Stimulated activated naive CD4-positive, alpha-beta T cell treated with Interleukin-2 at 50 U/mL for 16 hours (primary cell): ENCODE measurements at places on chromosomes 3 and 15.

- DNase-seq: no peak
Measured at GRCh38 chr3:183782576-183783276, 42.7 kb downstream of the MAP6D1 start.

DNA sequence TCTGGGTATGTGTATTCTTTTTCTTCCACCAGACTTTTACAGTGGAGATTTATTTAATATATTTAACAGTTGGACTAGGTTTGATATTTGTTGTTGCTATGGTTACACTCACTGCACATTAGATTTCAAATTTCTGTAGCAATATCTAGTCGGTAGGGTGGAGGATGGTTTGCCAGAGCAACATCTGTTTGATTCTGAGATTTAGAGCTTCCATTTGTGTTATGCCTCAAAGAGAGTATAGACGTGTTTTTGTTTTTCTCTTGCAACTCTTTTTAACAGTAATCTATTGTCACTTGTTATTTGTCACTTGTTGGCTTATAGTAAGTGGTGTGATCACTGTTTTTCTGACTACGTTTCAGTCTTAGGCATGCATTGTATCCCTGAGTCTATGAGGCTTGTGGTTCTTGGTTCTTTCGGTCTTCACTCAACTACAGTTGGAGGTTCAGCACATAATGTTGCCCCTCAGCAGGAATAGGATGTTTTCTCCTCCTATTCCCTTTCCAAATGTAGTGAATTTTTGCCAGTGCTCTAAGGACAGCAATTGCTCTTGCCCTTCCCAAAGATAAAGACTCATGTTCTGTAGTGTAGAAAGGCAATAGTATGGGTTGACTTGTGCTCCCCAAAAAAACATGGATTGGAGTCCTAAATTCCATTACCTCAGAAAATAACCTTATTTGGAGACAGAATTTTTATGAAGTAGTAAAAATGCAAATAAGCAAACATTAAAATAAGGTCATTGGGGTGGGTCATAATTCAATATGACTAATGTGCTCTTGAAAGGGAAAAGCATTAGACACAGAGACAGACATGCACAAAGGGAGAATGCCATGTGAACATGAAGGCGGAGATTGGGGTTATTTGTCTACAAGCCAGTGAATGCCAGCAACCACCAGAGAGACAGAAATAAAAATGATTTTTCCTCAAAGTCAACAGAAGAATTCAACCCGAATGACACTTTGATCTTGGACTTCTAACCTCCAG lies 692.1 kb downstream of the DIPK2A start:
- DNase-seq: no peak

DNA sequence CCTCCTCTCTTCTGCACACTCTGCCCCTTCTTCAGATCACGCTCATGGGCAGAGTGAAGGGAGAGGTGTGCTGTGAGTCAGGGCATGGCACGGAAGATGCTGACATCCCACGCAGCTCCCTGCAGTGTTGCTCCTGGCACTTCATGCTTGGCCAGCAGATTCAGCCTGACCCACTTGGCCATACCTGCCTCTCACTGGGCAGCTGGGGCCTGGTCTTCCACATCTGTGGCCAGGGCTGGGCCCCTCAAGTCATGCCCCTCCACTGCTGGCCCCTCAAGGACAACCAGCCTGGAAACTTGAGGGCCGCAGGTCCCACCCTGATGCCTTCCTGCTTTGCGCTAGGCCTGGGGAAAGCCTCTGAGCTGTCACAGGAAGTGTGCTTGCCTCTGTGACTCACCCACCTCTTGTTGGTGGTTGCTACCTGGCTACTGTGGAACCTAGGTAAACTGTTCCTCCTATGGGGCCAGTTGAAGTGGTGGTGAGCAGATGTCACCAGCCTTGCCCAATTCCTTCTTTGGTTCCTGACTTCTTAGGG lies 48.7 kb downstream of the BSN start:
- DNase-seq: peak; percentile 45

- no peak for DNase-seq
Measured at GRCh38 chr3:39407773-39408492, 1.4 kb downstream of the RPSA start.

DNA sequence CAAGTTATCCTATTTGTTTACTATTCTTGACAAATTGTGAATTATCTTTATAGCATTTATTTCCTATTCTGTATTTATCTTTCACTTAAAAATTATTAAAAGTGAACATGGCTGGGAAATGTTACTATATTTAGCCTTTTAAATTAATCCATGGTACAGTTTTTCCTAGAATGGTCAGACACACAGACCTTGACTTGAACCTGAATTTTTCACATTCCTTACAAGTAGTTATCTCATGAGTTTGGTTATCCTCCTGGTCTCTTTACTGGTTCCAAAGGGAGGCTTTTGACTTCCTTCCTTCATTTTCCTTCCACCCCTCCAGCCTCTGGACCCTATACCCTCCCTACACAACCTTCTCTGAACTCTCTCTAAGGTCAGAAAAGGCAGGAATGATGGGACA lies 280.6 kb downstream of the SATB1 start:
- DNase-seq: no peak

- no peak for DNase-seq
Measured at GRCh38 chr15:50884540-50884939, 23.9 kb upstream of the AP4E1 start.

DNA sequence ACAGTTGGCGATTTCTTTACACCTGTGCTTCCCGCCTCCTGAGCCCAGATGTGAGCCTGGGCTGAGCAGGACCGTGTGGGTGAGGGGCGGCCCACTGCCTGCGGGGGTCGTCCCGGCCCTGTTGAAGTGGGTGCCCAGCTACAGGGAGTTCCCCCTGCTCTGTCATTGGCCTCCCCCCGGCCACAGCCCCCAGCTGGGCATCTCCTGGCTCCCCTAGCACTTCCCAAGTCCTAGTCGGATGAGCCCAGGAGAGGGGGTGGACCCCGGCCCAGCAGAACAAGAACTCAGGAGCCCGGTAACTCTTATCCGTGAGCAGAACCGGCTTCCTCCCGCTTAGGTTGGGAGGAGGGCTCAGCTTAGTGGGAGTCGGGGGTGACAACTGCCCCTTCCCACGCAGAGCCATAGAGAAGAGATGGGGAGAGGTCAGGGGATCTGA lies 757 bp downstream of the PAQR5 start:
- no peak for DNase-seq

DNA sequence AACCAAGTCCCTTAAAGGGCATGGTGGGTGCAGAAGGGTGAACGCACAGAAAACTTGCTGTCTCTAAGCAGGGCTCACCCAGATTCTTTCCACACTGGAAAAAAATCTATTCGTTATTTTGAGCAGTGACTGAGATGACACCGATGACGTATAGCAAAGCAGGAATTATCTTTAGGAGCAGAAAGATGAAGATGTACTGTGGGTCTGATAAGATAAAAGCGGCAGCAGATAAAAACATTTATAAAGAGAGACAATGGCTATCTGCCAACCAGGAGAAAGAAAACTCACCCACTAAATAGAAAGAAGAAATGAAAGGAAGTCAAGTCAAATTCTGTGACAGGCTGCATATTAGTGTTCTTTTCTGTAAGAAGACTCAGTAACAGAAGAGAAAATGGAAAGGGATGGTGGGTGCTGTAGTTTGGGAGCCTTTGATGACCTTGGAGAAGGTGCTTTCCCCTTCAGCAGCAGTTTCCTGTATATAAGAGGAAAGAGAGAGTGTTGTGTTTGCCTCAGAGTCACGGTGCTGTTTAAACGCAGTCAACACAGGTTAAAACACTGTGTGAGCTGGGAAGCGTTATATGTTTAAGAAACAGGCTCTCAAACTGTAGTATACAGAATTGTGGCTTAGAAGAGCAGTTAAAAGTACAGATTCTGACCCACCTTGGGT lies 111.6 kb downstream of the AQP9 start:
- no peak for DNase-seq

DNA sequence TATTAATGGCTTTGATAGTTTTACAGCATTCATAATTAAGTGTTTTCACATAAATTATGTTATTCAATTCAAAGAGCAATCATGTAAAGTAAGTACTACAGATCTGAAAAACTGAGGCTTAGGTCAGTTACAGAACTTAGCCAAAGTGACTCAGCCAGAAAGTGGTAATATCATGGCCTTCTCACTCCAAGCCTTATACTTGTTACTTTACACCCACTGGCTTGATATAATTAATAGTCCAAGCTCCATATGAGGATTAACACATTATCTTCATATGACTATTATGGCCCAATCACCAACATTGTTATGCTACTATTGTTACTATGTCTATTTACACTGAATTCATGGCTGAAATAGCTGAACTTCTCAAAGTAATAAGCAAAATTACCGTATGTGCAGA lies 50.7 kb downstream of the TIGIT start:
- DNase-seq: no peak

DNA sequence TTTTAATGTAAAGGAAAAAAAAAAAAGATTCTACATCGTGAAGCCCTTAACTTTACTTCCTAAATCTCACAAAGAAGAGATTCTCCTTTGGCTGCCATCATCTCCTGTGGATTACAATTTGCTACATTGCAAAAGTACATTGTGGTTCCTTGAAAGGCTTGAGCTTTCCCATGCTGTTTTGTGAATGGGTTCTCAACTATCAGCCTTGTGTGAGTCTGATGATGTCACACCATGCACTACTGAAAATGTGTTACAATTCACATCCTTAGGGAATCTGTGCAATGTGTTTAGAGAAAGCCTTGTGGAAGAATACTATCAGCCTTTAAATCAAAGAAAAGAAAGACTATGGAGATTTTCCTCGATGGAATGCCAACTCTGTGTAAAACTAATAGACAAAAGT lies 510.0 kb upstream of the ALCAM start:
- no peak for DNase-seq

DNA sequence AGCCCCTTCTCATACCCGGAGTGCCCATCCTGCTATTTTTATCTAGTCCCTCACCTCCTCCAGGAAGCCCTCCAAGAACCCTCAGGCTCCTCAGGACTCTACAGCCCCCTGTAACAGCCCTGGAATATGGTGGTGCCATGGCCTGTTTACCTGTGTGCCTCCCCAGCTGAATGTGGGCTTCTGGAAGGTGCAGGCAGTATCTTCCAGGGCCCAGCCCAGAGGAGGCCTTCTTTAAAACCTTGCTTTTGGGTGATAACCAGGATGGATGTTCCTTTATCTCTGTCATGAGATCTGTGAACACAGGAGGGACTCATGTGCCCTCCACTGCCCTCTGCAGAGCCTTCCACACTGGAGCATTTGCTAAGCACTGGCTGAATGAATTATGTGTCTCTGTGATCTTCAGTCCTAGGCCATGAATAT lies 36.7 kb upstream of the MRPS22 start:
- no peak for DNase-seq

- DNase-seq: no peak
Measured at GRCh38 chr3:132088291-132088690, 53.5 kb upstream of the CPNE4 start.

DNA sequence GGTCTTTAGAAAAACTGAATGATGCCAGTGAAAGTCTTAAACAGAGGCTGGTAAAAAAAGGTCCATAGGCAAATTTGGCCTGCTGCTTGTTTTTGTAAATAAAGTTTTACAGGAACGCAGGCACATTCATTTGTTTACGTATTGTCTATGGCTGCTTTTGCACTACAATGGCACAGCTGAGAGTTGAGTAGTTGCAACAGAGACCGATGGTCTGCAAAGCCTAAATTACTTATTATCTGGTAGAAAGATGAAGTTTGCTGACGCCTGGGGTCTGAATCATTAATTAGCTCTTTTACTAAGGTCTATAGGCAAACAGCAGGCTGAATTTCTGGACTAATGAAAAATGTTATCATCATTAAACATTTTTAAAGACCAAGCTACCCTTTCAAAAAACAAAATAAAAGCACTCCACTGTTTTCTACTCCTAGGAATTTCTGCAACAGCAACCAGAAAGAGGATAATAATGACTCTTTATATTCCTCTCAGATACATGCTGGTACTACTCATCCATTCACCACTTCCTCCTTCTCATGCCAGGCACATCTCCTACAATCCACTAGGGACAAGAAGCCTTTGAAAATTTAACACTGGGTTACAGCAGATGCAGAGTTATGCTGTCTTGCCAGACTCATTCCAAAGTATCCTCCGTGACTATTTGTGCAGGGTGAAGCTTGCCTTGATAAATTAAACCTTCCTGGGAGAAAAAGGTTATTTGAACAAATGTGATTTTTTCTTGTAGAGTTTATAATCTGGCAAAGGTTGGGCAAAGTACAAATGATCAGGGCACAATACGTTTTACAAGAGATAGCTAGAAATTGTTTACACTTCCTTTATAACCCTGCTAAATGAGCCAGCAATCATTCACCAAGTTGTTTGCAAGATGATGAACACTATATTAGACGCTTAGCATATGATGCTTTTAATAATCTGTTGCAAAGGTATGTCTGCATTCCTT lies 6.0 kb downstream of the GATM start:
- no peak for DNase-seq

DNA sequence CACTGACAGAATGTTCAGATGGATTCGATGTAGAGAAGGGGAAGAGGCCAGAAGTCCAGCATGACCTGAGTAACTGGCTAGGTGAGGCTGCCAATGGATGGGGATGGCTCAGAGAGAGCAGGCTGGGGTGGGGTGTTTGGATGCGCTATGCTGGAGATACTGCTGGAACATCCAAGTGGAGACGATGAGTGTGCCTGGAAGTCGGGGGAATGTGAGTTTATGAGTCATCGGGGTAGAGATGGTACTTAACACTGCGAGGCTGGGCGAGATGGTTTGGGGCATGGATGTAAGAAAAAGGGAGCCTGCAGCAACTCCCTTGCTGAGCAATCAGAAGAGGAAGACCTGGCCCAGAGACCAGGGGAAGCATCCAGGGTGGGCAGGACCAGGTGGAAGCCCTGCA lies 180.7 kb downstream of the SLCO3A1 start:
- no peak for DNase-seq

- no peak for DNase-seq
Measured at GRCh38 chr3:27623085-27623753, 98.9 kb downstream of the EOMES start.

- DNase-seq: no peak
Measured at GRCh38 chr15:72397796-72398588, at the start of gene TMEM202. TMEM202 (plus strand) TSS chr15:72398305; CDS start chr15:72398327, 22 bp downstream.

DNA sequence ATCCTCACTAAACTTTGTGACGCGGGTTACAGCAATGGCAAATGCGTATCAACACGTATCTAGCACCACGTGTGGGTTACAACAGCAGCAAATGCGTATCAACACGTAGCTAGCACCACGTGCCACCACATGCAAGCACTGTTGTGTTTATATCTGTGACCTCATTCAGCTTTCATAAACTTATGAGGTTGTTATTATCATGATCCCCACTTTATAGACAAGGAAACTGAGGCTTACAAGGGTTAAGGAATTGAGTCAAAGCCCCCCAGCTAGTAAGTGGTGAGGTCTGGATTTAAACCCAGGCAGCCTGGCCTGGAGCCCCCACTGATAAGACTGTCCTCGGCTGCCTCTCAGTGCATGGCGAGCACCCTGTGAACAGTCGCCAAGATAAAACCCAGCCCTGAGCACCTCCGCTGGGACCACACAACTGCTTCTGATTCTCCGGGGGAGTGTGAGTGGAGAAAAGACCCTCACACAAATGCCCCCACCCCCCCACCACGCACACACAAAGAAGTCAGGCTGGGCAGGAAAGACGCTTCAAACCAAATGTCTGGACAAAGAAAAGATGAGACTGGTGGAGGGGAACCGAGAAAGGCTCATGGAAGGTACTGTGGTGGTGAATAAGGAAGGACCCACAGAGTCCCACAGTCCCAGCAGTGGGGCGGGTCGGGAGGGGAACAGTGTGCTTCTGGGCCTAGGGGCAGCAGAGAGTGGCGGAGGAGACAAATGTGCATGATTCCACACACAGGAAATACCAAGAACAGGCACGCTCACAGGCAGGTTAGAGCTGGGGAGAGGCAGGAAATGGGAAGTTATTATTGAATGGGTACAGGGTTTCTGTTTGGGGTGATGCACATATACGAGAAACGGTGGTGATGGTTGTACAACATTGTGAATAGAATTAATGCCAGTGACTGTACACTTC lies 173.4 kb downstream of the XXYLT1 start:
- DNase-seq: no peak

GRCh38 chr3:98322101-98322500 lies 31.6 kb upstream of the OR5K4 start:
- DNase-seq: no peak
